Cortex of kidney (tissue), 1 donor: ENCODE measurements at places on chromosomes 16 and 17.

GRCh38 chr17:40541873-40542557, 23.3 kb downstream of the CCR7 start:
- no peak for DNase-seq

DNA sequence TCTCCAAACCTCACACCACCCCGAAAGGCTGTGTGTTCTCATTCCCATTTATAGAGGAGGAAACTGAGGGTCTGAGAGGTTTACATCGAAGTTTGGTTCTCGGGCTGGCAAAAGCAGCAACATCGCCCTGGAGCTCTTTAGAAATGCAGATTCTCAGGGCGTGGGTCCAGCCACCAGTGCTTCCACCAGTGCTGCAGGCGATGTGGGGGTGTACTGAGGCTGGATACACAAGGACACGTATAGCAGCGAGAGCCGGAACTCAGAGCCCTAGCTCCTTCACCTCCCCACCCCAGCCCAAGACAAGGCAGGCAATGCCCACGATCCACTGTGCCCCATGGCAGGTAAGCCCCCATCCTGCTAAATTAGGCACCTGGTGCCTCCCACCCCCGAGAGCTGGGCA, 5.9 kb downstream of the GPRC5B start:
- DNase-seq: no peak

GRCh38 chr16:49495596-49496355, 122.2 kb downstream of the C16orf78 start:
- no peak for DNase-seq

DNA sequence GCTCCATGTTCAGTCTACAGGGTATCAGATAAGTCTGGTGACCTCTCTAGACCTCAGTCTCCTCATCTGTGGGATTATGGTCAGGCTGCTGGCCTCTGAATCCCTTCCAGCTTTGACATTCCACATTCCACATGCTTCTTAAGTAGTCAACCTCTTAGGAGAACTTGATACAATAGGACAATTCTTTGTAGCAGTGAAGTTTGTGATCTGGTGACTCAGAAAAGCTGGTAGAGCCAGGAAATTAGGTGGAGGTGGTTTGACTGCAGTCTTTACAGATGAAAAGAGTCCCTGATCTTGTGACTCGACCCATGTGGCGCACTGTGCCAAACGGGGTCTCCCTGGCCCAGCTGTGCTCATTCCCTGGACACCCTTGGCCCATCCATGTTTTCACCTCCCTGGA, 147.8 kb downstream of the NTN1 start:
- DNase-seq: no peak

- no peak for DNase-seq
These were observed 110.1 kb downstream of the XYLT1 start for GRCh38 chr16:17360693-17361122.

- no peak for DNase-seq
These were observed 2.6 kb downstream of the PDF start for GRCh38 chr16:69327585-69328310.

DNA sequence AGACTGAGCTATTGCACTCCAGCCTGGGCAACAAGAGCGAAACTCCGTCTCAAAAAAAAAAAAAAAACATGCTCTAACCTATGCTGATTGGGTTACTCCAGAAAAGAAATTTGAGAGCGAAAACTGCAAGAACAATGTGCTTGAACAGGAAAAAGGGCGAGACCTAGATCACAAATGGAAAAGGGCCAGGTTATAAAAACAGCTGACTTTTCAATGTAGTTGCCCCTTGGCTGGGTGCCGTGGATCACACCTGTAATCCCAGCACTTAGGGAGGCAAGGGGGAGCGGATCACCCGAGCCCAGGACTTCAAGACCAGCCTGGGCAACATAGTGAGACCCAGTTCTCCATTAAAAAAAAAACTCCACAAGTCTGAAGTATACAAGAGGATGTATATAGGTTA, 48.8 kb downstream of the MRM3 start:
- DNase-seq: no peak

- DNase-seq: no peak
These were observed 5.4 kb downstream of the WDR81 start for GRCh38 chr17:1729966-1730325.

DNA sequence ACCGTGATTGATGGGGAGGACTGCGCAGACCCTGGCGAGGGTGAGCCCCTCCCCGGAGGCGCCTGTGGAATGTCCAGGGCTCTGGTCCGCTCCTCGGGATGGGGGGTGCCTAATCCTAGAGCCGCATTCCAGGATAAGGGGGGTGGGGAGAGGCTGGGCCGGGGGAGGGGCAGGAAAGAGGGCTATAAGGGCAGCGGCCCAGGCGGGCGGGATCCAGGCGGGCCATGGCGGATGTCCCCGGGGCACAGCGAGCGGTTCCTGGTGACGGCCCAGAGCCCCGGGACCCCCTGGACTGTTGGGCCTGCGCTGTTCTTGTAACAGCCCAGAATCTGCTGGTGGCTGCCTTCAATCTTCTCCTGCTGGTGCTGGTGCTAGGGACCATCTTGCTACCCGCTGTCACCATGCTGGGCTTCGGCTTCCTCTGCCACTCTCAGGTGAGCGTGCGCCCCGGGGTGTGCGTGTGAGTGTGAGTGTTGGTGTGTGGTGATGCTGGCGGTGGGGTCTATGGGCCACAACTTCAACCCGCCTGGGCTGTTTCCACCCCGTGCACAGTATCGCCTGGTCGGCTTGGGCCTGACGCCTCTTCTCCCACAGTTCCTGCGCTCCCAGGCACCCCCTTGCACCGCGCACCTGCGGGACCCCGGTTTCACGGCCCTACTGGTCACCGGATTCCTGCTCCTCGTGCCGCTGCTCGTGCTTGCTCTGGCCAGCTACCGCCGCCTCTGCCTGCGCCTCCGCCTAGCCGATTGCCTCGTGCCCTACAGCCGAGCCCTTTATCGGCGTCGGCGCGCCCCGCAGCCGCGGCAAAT, at the start of gene TMEM88:
Gene TMEM88, plus strand, starts transcription at position 216 of the 809 bp plus-strand sequence. Its CDS starts 9 bp downstream, at position 225.
- no peak for DNase-seq

GRCh38 chr17:57990037-57990436, 2.0 kb upstream of the VEZF1 start:
- DNase-seq: no peak

- DNase-seq: no peak
These were observed 64.9 kb downstream of the PLD6 start for GRCh38 chr17:17141279-17141678.

- no peak for DNase-seq
These were observed 12.7 kb downstream of the TEX2 start for GRCh38 chr17:64250233-64250835.

GRCh38 chr17:1134634-1135324, 45.0 kb downstream of the ABR start:
- DNase-seq: no peak

GRCh38 chr16:24999088-24999670, 16.0 kb downstream of the ARHGAP17 start:
- no peak for DNase-seq

GRCh38 chr16:58366247-58367031, 25.8 kb upstream of the GINS3 start:
- no peak for DNase-seq

GRCh38 chr16:89289428-89290395, 72.2 kb downstream of the ZNF778 start:
- DNase-seq: no peak

DNA sequence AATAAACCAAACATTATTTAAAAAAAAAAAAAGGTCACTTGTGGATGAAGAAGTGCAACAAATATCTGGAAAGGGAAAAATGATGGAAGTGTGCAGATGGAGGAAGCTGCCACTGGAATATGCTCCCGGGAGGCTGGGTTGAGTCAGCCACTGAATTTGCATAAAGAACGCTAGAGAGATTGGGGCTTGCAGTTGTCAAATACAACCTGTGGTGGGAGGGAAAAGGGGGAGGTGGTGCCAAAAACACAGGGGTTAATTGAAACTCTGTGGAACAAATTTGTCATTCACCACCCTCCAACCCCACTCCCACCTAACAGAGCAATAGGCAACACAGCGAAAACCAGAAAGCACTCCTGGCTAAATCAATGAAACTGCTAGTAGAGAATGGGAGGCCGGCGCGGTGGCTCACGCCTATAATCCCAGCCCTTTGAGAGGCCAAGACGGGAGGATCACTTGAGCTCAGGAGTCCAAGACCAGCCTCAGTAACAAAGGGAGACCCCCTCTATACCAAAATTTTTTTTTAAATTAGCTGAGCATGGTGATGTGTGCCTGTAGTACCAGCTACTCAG, 37.6 kb upstream of the RPL38 start:
- DNase-seq: no peak

DNA sequence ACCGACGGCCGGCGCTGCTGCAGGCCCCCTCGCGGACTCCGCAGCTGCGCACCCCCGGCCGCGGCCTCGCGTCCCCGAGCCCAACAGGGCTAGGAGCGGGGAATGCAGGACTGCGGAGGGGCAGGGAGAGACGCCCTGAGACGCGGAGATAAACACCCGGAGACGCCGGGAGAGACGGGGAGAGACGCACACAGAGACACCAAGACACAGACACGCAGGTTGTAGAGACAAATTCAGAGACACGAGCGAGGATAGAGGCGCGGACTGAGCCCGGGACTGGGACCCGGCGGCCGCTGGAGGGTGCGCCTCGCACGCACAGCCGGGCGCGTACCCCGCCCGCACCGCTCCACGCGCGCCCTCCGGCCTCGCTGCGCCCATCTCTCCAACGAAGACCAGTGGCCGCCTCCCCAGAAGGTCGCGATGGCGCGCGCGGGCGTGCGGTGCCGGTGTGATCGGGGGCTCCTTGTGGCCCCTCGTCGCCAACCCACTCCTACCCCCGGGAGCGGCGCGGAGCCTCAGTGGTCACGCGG, 902 bp downstream of the STAC2 start:
- DNase-seq: no peak

GRCh38 chr17:49407981-49408501, 6.6 kb downstream of the PHB1 start:
- no peak for DNase-seq

DNA sequence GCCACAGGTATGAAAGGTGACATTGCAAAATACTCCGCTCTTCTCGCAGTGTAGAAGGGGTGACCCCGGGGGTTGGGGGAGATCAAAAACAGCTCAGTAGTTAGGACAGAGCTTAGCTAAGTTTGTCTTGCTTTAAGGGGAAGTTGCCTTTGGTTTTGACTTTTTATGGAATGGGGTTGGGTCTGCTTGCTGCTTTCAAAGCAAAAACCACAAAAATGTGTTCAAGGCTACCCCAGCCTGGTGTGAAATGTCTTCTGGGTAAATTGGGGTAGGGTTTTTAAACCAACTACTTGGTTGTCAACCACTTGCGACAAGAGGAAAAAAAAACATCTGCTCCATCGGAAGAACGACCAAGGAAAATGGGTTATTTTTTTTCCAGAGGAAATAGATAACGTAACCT, 6.2 kb downstream of the FUS start:
- no peak for DNase-seq

DNA sequence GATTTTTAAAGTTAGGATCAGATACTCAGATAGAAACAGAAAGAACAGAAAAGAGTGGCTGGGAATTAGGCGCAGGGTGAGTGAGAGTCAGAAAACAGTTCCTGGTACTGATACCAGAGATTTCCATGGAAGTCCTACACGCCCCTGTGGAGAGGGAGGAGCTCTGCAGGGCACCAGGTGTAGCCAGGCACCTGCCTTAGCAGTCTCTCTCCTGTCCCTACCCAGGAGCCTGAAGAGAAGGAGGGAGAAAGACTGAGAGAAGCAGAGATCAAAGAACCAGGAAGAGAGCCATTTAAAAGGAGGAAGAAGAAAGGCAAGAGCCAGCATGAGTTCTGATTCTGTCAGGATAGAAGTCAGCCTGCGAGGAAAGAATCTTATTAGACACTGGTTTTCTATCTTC, 65.0 kb downstream of the CBLN1 start:
- DNase-seq: no peak

DNA sequence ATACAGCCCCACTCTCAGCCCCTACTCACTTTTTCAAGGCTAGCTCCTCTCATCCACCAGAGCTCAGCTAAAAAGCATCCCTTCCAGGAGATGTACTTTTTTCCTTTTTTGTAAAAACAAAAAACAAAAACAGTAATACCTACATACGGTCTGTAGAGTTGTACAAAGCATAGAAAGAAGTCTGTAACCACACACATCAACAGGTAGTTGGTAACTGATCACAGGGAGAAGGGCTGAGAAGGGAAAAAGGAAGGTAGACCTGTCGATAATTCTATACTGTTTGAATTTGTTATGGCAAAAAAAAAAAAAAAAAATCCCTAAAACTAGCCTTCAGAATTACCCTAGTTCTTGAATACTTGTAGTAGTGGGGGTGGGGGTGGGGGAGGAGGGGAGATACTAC, 874 bp downstream of the SLC25A19 start:
- DNase-seq: no peak
